Stimulated activated naive CD8-positive, alpha-beta T cell treated with anti-CD3 and anti-CD28 coated beads, Interleukin-15, Interleukin-2, amounts not matched to agents 100 U/mL and 50 U/mL, for 24 hours (primary cell): ENCODE measurements at places on chromosomes 16 and 17.
A peak's percentile ranks its signal among the peaks of the same experiment; 100 is the strongest.

DNA sequence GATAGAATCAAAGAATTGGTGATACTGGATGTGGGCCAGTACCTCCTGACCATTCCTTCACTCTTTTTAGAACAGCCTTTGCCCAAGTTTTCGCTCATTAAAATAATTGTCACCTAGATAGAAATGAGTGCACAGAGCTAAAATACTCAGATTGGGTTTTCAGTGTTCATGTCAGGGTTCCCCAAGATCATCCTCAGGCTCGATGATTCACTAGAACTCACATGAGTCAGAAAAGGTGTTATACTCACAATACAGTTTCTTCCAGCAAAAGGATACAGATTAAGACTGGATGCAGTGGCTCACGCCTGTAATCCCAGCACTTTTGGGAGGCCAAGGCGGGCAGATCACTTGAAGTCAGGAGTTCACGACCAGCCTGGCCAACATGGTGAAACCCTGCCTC is 19.9 kb downstream of the ERCC4 start:
- DNase-seq: no peak

GRCh38 chr17:27264068-27264812 is 29.7 kb upstream of the WSB1 start:
- no peak for DNase-seq

DNA sequence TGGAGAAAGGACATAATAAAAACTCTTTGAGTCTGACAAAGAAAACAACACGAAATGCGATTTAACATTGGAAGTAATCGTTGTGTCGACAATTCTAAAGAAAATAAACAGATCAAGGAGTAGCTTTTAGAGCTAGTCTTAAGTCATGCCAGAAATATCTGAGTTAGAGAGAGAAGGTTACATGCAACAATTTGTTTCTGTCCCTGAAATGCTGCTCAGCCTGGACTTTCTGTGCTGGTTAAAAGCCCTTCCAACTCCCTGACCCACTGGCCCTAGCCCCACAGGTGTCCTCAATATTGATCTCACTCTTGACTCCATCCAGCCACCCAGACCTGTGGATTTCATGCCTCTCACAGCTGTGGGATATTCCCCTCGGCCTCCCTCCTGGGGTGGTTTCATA is 33.2 kb upstream of the TEX2 start:
- DNase-seq: no peak

DNA sequence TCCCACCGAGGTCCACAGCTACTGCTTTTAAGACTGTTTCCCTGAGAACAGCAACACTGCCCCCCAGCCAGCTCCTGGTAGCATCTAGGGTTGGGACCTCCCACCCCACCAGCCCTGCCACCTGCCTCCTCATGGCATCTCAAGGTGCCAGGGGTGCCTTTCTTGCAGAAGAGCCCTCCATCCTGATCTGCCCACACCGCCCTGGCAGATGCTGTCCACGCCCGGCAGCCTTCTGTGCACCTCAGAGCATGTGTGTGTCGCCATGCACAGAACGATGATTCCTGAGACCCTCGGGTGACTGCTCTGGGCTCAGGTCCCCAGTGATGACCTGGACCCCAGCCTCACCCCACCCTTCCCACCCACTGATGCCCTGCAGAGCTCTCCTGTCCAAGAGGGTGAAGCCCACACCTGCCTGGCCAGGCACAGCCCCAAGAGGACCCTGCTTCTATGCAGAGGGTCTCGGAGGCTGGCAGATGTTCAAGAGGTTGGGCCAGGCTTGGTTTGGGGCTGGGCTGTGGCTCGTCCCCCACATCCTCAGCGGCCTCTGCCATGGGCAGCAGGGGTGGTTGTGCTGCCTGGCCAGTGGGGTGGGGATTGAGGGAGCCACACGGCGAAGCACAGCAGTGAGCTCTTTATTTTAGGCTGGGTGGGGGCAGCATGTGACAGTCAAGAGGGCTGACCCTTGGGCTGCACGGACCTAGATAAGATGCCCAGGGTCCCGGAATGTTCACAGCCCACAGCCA is 5.2 kb upstream of the SPATA2L start:
- no peak for DNase-seq

GRCh38 chr17:32688221-32688620 is 188.7 kb downstream of the MYO1D start:
- DNase-seq: no peak

DNA sequence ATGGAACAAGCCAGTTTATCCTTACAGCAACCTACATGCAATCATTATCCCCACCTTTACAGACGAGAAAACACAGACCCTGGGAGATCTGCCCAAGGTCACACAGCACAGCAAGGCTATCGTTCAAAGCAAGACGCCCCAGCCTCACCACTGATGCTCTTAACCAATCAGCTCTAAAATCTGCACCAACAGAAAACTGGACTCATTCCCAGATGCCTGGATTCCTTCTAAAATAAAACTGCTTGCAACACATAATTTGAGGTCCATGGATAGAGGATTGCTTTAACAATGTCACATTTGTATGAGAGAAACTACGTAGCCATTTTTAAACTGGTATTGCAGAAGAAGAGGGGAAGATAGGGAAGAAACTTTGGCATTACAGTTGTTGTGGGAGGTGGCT is 6.8 kb downstream of the COTL1 start:
- DNase-seq: no peak

DNA sequence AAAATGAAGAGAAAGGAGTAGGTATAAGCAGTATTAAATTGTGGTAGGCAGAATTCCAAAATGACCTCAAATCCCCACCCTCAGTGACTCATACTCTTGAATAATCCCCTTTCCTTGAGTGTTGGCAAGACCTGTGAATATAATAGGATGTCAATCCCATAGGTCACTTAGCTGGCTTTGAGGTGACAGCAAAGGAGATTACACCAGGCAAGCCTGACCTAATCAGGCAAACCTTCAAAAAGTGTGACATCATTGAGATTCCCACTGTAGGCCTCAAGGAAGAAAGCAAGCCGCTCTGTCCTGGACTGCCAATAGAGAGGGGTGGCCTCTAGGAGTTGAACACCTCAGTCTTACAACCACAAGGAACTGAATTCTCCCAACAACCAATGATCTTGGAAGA is 535.2 kb downstream of the RBFOX1 start:
- no peak for DNase-seq

DNA sequence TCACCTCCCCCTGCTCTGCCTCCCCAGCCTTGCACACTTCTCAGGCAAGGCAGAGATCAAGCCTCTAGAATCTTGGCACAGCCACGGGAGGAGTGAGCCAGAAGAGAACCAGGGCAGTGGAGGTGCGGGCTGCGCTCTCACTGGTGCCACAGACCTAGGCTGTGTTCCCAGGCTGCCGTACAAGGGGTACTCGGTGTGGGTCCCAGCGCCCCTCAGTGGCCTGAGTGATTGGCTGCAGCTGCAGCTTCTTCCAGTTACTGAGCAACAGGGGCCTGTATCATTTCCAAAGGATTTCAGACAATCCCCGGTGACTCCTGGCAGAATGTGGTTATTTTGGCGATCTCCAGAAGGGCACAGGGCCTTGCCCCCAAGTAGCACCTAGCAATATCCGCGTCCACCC is 1852.1 kb downstream of the TP53TG3F start:
- DNase-seq: no peak

DNA sequence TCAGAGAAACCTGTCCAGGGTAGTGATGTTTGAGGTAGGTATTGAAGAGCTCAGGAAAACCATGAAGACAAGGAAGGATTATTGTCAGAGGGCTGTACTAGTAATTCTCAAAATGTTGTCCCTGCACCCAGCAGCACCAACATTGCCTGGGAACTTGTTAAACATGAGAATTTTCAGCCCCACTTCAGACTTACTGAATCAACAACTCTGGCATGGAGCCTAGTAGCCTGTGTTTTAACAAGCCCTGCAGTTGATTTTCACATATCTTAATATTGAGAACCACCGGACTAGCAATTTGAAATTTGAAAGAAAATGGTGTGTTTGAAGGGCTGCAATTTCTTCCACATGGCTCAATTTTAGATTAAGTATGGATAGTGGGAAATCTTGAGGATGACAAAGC is 2.8 kb upstream of the KIF2B start:
- DNase-seq: no peak

DNA sequence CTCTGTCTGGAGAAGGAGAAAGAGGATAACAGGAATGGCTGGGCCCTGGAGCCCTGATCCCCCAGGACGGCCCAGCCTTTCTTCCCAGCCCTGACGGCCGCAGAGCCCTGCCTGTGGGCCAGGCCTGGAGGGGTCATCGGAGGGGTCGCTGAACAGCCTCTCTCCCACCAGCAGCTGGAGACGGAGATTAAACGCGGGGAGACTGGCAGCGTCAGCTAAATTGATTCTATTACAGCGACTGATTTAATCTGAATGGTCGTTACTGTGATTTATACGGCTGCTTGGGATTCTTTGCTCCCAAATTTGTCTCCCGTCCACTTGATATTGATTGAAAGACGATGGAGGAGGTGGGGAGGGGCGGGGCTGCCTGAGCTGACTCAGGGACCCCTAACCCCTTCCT is 7.1 kb upstream of the CDH15 start:
- no peak for DNase-seq

DNA sequence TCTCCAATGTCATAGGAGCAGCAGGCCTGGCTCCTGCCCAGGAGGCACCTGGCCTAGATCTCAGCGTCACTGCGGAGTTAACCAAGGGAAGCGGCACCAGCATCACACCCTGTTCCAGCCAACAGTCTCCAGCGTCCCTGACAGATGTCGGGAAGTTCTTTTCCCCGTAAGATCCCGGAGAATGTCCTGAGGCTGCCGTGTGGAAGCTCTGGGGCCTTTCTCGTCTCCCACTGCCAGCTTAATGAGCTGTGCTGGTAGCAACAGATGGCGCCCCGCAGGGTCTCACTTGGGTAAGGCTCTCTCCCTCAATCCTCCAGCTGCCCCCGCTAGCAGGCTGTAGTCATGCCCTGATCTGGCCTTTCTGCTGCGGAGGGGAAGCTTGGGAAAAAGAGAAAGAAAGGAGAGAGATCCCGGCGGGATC is 57.5 kb downstream of the MARCHF10 start:
- no peak for DNase-seq

- no peak for DNase-seq
Measured at GRCh38 chr16:81709016-81709900, 69.8 kb upstream of the PLCG2 start.

DNA sequence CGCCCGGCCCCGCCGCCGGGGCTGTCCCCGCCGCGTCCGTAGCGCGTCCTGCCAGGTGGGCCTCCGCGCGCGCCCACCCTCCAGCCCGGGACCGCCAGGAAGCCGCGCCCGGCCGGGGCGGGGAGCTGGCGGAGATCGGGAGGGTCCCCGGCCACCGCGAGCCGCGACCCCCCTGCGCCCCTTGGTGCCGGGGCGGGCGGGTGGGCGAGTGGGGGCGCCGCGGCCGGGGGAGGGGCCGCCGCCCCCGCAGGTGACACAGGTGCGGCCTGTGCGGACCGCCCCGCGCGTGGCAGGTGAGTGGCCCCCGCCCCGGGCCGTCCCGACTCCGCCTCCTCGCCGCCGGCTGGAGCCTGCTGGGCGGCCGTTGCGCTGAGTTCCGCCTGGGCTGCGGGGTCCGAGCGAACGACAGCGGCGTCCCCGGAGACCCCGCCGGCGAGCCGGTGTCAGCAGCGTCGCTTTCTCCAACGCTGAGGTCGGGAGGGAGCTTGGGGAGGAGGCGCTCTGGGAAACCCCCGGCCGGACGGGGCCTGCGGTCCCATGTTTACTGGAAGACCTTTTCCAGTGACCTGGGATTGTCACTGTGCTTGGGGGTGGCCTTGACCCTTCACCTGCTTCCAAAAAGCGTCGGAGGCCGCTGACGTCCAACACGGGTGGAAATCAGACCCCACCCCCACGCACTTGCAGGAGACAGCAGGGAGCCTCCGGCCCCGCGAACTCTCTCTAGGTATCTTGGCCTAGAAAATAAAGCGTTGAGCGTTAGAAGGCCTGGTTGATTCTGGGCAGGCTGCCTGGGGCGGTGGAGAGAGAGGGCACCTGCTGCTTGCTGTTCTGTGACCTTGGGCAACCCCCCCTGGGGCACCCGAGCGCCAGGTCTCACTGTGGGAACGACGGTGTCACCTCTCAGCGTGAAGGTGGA is 542 bp downstream of the KLHL36 start:
- peak; percentile 49 for DNase-seq

- no peak for DNase-seq
Measured at GRCh38 chr17:11487469-11487868, 110.8 kb upstream of the DNAH9 start.

DNA sequence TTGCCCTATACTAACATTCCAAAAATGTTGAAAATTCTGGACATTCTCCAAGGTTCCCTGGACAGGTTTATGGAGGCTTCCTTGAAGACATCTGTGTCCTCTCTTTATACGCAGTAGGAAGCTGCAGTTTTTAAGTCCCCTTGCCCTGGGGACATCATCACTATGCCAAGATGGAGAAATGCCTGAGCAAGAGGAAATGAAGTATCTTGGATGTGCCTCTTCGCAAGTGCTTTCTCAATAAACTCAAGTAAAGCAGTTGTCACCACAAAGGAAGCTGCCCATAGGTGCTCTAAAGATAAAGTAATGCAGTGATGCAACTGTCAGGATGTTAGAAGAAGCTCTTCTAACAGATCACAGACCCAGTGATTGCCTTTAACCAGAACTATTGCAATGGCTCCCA is 71.0 kb downstream of the CDYL2 start:
- DNase-seq: no peak

DNA sequence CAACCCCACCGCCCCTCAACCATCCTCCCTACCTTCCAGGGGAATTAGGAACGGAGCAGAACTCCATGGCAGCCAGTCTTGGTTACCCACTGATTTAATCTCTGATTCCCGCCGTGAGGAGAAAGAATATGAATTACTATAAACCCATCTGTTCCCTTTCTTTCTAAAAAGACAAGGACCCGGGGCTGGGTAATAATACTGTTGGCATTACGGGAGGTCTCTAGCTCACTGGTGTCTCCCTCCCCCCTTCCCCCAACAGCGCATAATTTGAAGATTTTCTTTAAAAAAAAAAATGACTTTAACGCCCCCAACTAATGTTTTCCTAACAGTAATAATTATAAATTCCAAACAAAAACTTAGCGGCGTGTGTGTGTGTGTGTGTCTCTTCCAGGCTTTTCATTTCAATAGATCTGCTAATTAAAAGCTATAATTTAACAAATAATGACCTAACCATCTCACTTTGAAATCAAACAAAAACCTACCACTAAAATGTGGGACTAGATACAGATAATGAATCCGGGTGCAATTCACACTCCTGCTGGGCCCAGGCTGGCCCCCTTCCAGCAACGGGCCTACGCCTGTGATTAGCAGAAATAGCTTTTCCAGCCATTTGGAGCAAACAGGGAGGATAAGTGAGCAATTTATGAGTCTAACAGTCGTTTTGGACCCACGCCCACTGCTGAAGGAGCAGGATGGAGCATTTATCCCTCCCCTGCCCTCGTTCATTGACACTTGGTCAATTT is 18.2 kb upstream of the BHLHA9 start:
- no peak for DNase-seq

- DNase-seq: peak; percentile 63
Measured at GRCh38 chr16:85491058-85491771, 121.9 kb upstream of the GSE1 start.

DNA sequence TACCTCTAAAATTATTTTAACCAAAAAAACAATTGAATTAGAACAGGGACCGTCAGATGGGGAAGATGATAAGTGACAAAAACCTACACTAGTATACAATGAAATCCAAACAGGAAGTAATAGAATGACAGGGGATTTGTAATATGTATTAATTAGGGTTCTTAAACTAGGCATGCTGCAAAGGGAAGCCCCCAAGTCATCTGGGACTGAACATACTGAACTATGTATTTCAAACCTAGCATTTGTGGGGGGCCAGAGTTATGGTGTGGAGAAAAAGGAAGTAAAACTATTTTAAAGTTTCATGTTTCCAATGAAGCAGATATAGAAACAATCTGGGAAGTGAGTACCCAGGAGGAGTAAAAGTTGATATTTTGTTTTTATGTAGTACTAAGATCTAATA is 133.2 kb upstream of the HS3ST3A1 start:
- no peak for DNase-seq

GRCh38 chr17:20998571-20999043 is 44.2 kb downstream of the USP22 start:
- DNase-seq: no peak
